Stimulated activated CD4-positive, alpha-beta T cell treated with anti-CD3 and anti-CD28 coated beads, Interleukin-15, amount 100 ng/mL, for 24 hours (primary cell): ENCODE measurements at places on chromosomes 2 and 18.

GRCh38 chr2:164954186-164954585 lies 1.1 kb downstream of the SLC38A11 start:
- DNase-seq: no peak

GRCh38 chr2:159078443-159078842 lies 110.0 kb downstream of the TANC1 start:
- no peak for DNase-seq

GRCh38 chr2:69770193-69770702 lies 28.3 kb downstream of the ANXA4 start:
- peak; percentile 44 for DNase-seq

GRCh38 chr2:44330801-44331200 lies 30.5 kb downstream of the PREPL start:
- DNase-seq: no peak

GRCh38 chr2:65661980-65662653 lies 229.7 kb upstream of the SPRED2 start:
- no peak for DNase-seq

GRCh38 chr2:189336276-189336975 lies 104.8 kb upstream of the WDR75 start:
- no peak for DNase-seq

GRCh38 chr2:156909983-156910382 lies 347.5 kb upstream of the GALNT5 start:
- no peak for DNase-seq

DNA sequence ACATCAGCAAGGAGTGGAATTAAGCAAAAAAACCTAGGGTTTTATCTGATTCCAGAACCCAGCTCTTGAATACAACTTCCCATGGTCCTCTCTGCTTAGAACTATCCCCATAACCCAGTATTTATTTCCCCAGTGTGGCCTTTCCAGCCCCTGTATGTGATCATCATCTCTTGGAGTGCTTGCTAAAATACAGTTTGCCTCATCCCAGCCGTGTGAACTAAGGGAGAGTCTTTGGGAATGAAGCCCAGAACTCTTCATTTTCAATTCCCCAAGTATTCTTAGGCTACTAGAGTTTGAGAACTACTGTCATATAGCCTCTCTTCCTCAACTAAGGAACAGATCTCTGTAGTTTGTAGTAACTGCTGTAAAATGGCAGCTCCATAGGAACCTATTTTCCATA lies 173.1 kb downstream of the LCLAT1 start:
- DNase-seq: no peak

GRCh38 chr2:27627963-27628766 lies 647 bp downstream of the CCDC121 start:
- peak; percentile 23 for DNase-seq

DNA sequence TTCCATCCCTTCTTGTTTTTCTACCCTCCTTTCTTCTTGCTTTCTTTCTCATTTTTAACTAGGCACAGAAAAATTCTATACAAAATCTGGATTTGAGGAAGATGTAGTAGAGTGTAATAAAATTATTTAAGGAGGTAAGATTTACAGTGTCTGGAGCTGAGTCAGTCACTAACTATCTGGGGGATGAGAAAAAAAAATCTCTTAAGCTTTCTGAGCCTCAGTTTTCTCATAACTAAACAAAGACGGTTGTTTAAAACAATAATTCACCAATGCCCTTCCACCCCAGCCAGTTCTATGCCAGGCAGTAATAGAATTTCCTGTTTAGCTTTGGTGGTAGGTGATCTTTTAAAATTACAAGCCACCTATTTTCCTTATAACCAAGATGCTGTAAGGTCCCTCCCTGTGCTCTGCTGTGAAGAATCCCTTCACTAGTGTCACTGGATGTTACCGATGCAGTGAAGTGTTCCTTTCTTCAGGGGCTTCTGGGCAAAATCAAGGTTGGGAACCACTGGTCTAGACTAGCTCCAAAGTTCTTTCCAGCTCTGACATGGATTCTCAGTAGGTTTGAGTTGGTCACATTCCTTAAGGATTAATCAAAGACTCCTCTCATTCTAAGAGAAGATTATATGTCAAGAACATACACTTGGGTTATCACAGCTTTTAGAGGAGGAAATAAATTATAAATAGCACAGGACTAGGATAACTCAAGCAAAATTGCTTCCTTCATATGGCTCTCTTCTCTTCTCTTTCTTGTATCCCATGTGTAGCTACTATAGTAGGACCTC lies 289.0 kb downstream of the CDH2 start:
- DNase-seq: no peak

DNA sequence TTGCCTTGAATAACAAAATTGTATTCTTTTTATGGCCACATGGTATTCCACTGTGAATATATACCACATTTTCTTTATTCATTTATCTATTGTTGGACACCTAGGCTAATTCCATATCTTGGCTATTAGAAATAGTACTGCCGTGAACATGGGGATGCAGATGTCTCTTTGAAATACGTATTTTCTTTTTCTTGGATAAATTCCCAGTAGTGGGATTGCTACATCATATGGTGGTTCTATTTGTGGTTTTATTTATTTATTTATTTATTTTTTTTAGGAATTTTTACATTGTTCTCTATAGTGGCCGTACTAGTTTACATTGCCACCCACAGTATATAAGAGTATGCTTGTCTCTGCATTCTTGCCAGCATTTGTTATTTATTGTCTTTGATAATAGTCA lies 679.8 kb upstream of the NRXN1 start:
- DNase-seq: no peak

GRCh38 chr2:25342372-25343186 lies 854 bp upstream of the DNMT3A start:
- DNase-seq: peak; percentile 85

GRCh38 chr18:78890388-78890787 lies 89.2 kb upstream of the SALL3 start:
- no peak for DNase-seq

DNA sequence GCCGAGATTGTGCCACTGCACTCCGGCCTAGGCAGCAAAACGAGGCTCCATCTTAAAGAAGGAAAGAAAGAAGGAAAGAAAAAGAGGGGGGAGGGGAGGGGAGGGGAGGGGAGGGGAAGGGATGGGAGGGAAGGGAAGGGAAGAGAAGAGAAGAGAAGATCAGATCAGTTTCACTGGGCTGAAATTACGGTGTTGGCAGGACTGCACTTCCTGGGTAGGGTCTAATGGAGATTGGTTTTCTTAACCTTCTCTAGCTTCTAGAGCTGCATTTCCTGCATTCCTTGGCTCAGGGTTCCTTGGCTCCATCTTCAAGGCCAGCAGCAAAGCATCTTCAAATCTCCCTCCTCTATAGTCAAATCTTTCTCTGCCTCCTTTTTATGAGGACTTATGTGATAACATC lies 349.1 kb upstream of the CRIM1 start:
- DNase-seq: no peak

- no peak for DNase-seq
Measured at GRCh38 chr2:22784566-22784965, 600.4 kb upstream of the KLHL29 start.

- DNase-seq: no peak
Measured at GRCh38 chr2:225865468-225865867, 466.0 kb downstream of the NYAP2 start.

- no peak for DNase-seq
Measured at GRCh38 chr2:122780251-122780650, 1024.8 kb downstream of the TSN start.
